ENCODE measurements at places on chromosomes 2 and 18. TPM values are rescaled to one million over a fixed set of nuclear protein-coding genes. Genes with fewer than 3 reads are reported as not detected.

Gene DBI
- 105 TPM for total RNA-seq

Gene CHRNG
- total RNA-seq = not detected

Gene IWS1
- 44.4 TPM for total RNA-seq

Gene POTEE
- total RNA-seq = 0.45 TPM

Gene KCNE4
- 7.3 TPM for total RNA-seq

Gene RPIA
- 12.3 TPM for total RNA-seq

Gene ANKRD30BL
- total RNA-seq = not detected

Gene ST6GAL2
- total RNA-seq = not detected

Gene AAMP
- 59.9 TPM for total RNA-seq
